ENCODE measurements at places on chromosomes 3 and 15.

- DNase-seq, result no peak
Observed at GRCh38 chr15:98881526-98882520, 125.8 kb downstream of the PGPEP1L start.

- DNase-seq, result peak; percentile 64
Observed at GRCh38 chr15:77870195-77871065, 207.1 kb downstream of the TBC1D2B start.

DNA sequence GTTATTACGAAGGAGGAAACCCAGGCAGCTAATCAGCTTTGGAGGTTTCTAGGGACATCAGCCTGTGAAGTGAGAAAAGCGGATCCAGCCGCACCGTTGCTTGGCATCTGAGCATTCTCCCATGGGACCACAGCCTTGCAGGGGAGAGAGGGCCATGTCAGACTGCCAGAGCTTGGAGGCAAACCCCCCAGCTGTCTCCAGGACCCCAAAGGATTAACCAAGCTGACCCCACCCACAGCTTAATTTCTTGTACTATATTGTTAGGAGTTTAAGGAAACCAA lies 5.1 kb downstream of the IGDCC3 start:
- DNase-seq, result peak; percentile 88

DNA sequence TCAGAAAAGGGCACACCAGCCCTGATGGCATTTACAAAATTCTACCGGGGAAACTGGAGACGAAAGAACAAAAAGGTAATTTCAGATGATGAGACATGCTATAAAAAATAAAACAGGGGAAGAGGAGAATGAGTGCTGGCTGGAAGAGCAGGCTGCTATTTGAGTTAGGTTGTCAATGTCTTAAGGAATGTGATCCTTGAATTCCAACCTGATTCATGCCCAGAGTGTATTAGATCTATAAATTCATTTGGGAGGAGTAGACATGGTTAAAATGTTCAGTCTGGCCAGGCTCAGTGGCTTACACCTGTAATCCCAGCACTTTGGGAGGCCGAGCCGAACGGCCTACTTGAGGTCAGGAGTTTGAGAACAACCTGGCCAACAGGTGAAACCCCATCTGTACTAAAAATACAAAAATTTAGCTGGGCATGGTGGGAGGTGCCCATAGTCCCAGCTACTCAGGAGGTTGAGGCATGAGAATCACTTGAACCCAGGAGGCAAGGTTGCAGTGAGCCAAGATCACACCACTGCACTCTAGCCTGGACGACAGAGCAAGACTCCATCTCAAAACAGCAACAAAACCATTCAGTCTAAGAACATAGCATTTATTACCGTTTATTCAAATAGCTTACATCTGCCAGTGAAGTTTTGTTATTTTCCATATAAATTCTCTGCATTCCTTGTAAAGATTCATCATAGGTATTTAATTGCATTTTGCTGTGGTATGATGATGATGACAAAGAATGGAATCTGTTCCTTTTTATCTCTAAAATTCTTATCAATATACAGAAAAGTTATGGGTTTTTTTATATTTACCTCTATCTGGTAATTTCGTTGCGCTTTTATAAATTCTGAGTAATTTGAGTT lies 126.7 kb upstream of the NR2E3 start:
- no peak for DNase-seq

DNA sequence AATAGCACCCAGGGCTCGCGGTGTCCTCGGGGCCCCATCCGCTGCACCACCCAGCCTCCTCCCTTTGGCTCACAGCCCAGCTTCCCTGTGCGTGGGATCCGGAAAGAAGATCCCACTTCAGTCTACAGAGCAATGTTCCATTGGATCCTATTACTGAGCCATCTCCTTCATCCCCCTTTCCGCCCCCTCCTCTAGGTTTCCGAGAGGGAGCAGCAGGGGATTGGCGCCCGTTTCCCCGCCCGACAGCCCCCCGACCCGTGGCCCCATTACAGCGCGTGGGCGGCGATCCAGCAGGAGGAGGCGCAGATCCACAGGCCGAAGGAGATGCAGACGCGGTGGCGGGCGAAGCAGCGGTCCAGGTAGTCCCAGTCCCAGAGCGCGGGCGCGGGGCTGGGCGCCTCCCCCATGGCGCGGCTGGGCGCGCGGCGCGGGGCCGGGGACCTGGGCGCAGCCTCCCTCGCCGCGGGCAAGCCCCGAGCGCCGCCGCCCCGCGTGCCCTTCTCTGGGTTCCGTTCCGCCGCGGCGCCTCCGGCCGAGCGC lies 340 bp downstream of the TMEM44 start:
- DNase-seq, result no peak

- DNase-seq, result no peak
Observed at GRCh38 chr15:83127547-83128150, 20.2 kb downstream of the TM6SF1 start.

GRCh38 chr3:169641167-169641566 lies 22.3 kb downstream of the MECOM start:
- DNase-seq, result no peak

- no peak for DNase-seq
Observed at GRCh38 chr3:182651461-182651860, 141.8 kb upstream of the ATP11B start.

DNA sequence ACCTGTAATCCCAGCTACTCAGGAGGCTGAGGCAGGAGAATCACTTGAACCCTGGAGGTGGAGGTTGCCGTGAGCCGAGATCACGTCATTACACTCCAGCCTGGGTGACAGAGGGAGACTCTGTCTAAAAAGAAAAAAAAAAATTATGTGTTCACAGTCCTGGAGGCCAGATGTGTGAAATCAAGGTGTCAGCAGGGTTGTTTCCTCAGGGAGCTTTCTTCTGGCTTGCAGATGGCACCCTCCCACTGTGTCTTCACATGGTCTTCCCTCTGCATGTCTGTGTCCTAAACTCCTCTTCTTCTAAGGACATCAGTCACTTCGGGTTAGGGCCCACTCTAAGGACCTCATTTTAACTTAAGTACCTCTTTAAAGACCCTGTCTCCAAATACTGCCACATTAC lies 56.1 kb upstream of the UBE2E1 start:
- no peak for DNase-seq

DNA sequence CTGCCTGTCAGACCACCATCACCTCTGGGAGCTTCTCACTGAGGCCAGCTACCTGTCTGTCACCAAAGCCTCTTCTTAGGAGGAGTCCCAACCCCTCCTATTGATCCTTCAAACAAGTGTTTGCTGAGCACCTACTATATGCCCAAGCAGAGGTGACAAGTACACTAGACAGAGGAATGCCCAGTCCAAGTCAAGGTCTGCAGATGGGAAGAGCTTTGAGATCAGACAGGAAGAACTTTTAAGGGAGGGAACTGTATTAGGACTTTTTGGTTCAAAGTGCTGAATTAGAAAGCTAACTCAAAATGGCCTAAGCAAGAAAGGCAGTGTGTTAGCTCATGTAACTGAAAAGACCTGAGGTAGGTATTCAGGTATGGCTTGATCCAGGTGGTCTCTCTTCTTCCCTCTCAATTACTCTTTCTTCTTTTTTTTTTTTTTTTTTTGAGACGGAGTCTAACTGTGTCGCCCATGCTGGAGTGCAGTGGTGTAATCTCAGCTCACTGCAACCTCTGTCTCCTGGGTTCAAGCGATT lies 3.6 kb upstream of the RAD18 start:
- no peak for DNase-seq

DNA sequence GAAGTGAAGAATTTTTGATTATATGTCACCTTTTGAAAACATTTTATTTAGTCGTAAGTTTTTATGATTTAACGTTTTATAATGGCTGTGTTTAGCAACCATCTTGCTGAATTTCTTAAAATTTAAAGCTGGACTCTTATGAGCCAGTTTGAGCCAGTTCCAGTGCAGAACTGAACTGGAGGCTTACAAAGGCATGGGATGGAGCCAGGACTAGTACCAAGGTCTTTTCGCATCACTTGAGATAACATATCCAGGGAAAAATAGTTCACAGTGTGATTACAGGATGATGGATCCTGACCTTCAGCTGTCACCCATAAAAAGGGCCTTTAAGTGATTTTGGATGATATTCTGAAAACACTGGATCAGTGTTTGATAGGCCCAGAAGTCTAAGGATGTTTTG lies 51.0 kb downstream of the USP13 start:
- no peak for DNase-seq

DNA sequence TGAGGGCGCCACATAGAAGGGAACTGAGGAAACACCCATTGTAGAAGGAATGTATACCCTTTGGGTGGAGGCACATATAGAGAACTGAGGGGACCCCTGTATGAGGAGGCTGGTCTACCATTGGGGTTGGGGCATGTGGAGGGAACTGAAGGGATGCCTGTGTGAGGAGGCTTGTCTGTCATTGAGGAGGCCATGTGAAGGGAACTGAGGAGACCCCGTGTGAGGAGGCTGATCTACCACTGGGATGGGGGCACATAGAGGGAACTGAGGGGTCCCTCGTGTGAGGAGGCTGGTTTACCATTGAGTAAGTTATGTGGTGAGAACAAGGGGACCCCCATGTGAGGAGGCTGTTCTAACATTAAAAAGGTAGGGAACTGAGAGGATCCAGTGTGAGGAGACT lies 156.1 kb downstream of the FBLN2 start:
- DNase-seq, result no peak

DNA sequence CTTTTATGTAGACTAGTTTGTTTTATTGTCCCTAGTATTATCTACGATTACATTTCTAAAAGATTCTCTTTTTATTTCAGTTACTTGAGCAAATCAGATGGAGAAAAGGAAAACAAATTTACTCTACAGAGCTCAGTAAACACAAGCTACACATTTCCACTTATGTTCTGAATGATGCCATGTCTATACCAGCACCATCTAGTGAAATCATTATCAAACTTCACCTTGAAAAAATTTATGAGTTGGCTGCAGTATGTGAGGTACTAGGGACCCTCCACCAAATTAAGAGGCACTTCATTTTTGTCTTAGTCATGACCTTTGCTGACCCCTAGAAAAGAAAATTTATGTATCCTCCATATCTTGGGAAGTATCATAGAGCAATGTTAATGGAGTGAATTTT lies 827.4 kb downstream of the SI start:
- no peak for DNase-seq

- no peak for DNase-seq
Observed at GRCh38 chr3:56919137-56919796, 117.5 kb upstream of the ARHGEF3 start.

DNA sequence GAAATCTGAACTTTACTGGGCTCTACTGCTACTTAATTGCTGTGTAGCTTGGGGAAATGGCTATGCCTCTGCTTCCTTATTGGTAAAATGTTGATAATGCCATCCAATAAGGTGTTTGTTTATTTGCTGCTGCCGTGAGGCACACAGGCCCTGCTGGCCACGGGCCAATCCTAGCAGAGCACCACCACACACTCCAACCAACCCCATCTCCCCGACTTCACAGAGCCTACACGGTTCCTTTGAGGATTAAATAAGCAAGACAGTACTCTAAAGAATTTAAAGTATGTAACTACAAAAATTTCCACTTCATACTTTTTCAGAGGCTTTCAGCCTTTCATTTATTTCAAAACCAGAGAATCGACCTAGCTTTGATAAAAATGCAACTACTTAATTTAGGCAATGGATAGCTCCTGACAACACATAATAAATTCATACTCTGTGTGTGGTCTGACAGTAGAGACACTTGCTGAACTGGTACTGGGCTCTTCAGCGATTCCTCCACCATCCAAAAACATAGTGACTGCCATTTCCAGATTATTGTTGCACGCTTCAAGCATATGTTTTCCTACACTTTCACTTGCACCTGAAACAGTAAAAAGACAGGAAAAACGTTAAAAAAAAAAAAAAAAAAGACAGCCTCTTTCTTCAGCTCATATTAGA lies 25.3 kb downstream of the UBXN7 start:
- DNase-seq, result no peak

GRCh38 chr15:48493763-48494225 lies 151.7 kb downstream of the FBN1 start:
- DNase-seq, result no peak

DNA sequence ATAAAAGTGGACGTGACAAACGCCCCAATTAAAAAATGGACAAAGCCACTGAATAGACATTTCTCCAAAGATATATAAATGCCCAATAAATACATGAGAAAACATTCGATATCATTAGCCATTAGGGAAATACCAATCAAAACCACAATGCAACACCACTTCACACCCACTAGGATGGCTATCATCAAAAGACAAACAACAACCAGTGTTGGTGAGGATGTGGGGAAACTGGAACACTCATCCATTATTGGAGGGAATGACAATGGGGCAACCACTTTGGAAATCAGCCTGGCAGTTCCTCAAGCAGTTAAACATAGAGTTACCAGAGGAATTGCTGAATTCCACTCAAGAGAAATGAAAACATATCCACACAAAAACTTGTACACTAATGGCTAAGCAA lies 32.4 kb upstream of the FGD5 start:
- DNase-seq, result no peak

- no peak for DNase-seq
Observed at GRCh38 chr15:71899674-71900073, 89.3 kb downstream of the NR2E3 start.

DNA sequence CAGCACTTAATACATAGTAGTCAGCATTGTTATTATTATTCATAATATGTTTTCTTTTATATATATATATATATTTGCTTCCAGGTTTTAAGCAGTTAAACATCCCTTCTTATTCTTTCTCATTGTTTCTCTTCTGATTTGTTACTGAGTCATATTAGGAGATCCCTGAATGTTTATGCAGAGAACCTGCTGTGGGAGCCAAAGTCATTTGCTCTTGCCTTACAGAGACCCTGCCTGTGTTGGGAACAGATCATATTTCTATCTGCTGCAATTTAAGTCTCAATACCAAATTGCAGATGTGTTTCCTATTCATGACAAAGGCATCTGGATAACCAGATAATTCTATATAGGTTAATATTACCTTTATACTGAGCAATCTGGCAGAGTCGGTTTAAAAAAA lies 323.0 kb upstream of the UMPS start:
- no peak for DNase-seq

DNA sequence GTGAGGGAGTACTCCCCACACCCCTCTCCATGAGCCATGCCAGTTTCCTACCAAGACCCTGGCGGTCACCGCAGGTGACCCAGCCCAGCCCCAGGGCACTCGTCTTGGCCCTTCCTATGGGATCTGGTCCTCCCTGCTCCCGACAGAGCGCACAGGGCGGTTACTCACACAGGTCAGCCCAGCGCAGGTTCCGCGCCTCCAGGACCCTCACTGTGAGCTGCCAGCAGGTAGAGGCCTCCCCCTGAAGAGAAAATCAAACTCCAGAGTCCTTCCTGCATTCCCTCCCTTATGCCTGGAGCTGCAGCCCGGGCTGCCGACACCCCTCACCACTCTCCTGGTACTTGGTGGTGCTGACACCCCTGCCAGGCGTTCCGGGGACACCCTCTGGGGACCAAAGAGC lies 6.9 kb downstream of the PLA2G4D start:
- no peak for DNase-seq

DNA sequence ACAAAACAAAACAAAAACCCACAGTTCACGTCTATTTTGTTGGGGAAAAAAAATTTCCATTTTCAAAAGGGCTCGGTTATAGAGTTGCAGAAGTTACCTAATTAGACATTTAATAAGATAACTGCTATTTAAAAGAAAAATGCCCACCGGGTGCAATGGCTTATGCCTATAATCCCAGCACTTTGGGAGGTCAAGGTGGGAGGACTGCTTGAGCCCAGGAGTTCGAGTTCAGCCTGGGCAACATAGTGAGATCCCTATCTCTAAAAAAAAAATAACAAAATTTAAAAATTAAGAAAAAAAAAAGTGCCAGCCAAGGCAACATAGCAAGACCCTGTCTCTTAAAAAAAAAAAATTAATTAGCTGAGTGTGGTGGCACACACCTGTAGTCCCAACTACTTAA lies 19.2 kb downstream of the SEC11A start:
- no peak for DNase-seq

Data from D721Med (cell line).